ENCODE measurements at places on chromosomes 2 and 18. TPM values are rescaled to one million over a fixed set of nuclear protein-coding genes. Genes with fewer than 3 reads are reported as not detected.

GRCh38 chr2:41475959-41476358, 571.9 kb upstream of the PKDCC start:
- no peak for DNase-seq

DNA sequence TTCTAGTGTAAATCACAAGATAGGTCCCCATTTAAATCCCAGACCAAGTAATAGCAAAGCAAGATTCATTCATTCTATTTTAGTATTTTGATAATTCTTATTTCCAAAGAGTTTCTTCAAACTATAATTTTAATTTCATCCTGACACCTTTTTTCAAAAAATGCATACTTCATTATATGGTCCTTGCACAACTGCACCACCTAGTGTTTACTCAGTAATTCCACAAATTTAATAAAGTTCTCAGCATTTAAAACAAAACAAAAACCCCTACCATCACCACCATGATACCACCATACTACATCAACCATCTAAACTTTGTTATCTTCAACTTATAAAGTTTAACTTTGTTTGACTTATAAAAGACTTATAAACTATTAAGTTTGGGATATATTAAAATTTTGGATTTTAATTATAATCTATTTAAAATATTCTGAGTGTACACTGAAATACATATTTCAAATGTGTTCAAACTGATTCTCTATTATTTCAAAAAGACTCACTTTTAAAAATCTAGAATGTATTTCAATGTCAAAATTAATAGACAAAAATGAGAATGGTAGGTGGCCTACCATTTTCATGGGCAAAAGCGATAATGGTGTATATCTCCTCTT, 44.2 kb downstream of the WDPCP start:
- DNase-seq, result no peak

DNA sequence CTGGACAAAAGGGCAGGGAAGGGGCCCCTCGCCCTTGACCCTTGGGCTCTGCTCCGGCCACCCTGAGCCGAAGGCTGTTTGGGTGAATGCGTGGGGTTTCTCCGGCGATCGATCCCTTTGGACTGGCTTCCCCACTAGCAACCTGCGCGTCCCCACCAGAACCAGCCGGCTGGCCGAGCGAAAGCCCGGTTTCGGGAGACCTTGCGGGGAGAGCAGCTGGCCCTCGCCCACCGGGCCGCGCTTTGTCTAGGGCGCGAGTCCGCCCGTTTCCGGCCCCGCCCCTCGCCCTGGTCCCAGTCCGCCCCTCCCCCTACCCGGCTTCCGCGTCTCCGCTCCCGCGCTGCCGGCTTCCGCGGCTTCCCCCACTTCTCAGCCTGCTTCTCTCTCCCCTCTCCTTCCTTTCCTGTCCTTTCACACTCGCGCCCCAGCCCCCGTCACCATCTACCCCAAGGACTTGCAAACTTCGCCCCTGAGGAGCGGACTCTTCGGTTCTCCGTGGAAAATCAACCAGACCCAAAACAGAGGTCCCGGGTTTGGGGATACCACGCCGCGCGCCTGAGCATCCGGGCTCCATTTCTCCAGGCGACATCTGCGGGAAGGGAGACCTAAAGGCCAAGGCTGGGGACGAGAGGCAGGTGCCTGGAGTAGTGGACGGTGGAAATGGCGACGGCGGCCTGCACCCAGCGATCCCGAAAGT, 48.0 kb upstream of the ATP6V1B1 start:
- no peak for DNase-seq

GRCh38 chr2:192498747-192499146, 304.0 kb upstream of the TMEFF2 start:
- no peak for DNase-seq

- no peak for DNase-seq
Observed at GRCh38 chr2:224711381-224711780, 4.8 kb downstream of the CCDC195 start.

Gene CLEC4F
- not detected for total RNA-seq

DNA sequence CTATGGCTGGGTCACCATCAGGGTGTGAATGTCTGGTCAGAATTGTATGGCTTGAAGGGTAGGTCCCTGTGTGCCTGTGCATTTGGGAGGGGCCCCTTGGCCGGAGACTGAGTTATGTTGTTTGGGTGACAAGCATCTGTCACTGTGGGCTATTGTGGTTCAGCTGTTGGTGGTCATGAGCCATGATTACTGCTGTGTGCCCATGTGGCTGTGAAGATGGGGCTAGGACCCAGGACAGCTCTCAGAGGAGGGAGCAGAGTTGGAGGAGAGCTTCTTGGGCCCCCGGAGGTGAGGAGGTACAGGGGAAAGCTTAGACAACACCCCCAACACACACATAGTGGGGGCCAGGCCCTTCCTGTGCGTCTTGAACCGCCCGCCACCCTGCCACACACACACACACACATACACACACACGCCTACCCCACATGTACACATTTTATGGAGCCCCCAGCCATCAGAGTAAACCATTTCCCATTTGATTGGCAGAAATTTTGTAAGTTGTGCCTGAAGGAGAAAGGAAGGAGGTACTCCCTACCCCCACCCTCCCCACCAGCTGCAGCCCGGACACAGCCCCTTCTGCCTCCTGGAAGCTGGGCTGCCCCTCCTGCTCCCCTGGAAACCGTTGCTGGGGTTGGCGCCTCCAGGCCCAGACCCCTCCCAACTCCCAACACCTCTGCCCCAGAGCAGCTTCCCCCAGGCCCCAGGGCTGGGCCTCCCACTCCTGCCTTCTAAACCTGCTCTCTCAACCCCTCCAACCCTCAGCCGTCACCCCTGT, 2.0 kb downstream of the GAREM2 start:
- no peak for DNase-seq

- no peak for DNase-seq
Observed at GRCh38 chr2:230944123-230944653, 19.1 kb upstream of the GPR55 start.

DNA sequence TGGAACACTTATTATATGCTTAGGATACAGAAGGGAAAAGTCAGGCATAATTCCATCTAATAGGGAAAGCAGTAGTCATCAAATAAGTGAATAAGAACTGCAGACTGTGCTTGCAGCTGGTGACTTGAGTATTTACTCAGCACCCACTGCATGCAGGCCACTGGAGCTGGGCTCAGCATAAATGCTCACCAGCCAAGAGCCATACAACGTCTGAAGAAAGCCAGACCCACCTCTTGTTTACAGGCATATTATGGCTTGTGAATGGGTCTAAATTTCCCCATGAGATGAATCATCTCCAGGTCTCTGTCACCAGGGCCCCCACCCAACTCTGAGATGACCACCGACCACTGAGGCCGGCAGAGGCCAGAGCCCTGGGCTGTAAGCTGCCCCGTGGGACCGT, 123.8 kb upstream of the PKDCC start:
- no peak for DNase-seq

Gene MGAT4A
- total RNA-seq, result 21.8 TPM

DNA sequence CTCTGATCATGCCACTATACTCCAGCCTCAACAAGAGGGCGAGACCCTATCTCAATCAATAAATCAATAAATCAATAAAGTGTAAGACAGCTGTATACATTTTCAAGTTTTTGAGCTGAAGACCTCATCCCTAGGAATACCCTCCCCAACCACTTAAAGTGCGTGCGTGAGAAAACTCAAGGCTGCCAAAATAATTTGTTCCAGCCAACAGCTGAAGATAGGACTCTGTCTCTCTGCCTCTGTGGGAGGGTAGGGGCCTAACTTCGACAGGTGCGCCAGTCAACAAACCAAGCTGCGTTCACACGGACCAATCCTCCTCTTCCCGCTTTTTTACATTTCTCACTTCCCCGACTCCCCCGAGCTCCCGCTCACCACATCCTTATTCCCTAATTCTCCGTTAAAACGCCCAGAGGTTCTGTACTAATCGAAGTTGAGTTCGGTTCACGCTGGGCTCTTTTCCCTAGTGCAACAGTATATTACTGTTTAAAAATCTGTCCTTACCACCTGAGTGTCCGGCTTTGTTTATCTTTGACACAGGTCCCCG, 618 bp downstream of the POLR2D start:
- peak; percentile 23 for DNase-seq

- DNase-seq, result no peak
Observed at GRCh38 chr18:4125627-4126230, 329.4 kb downstream of the DLGAP1 start.

GRCh38 chr2:33484042-33484621, 7.7 kb downstream of the RASGRP3 start:
- no peak for DNase-seq

GRCh38 chr2:145228506-145228905, 708.6 kb upstream of the ZEB2 start:
- DNase-seq, result no peak

Gene SEH1L
- total RNA-seq, result 52.3 TPM

DNA sequence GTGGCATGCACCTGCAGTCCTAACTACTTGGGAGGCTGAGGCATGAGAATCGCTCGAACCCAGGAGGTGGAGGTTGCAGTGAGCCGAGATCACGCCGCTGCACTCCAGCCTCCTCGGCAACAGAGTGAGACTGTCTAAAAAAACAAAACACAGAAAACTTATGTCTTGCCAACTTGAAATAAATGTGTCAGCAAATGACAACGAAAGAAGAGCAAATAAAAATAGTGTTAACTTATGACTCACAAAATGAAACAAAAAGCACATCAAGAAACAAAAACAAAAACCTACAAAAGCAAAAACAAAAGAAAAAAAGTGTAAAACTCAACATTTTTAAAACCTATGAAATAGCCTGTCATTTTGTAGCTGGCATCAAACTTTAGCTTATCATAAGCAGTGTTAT, 65.2 kb downstream of the KCNH7 start:
- no peak for DNase-seq

All from Calu3 (cell line).